ENCODE measurements at places on chromosomes 2 and 18.

- DNase-seq: no peak
These were observed 43.1 kb upstream of the RTN4 start for GRCh38 chr2:55093381-55093780.

- no peak for DNase-seq
These were observed 32.4 kb downstream of the NTSR2 start for GRCh38 chr2:11637546-11637945.

DNA sequence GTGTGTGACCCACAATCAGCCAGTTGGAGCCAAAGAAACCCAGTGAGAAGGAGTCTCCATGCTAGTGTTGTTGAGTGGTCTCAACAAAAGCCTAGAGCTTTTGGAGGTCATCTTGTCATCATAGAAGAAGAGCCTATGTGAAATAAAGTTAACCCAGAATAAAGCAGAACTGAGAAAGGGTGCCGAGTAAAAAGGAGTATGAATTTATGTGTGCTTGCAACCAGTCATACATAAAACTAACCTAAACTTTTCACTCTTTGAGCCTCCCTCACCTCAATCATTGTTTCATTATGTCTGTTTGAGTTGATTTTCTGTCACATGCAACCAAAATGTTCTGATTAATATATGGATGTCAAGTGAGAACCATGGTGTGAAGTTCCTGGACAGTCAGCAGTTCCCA is 599.3 kb upstream of the ZEB2 start:
- DNase-seq: no peak

GRCh38 chr18:59345556-59345955 is 13.5 kb downstream of the LMAN1 start:
- peak; percentile 6 for DNase-seq

- DNase-seq: peak; percentile 57
These were observed 6.7 kb upstream of the CHCHD5 start for GRCh38 chr2:112577756-112578155.

DNA sequence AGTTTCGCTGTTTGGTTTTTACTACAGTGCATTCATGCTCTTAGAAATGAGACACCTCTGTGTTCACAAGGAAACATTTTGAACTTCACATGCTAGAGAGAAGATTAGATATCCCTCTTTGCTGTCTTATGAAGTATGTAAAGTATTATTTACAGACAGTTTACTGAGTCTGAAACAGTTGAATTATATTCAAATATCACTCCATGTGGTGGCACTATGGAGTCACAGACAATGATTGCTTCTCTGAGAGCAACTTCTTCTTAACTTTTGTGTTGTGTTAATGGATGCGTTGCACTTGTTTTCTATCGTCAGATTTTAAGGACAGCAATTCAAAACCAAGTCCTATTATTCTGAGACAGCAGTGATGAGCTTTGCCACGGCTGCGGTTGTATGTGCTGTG is 823.6 kb downstream of the GALR1 start:
- DNase-seq: no peak

GRCh38 chr2:31526946-31527732 is 53.6 kb downstream of the SRD5A2 start:
- DNase-seq: no peak

- no peak for DNase-seq
These were observed 6.9 kb upstream of the CTDP1 start for GRCh38 chr18:79672490-79673276.

GRCh38 chr2:137921105-137921880 is 43.0 kb upstream of the HNMT start:
- no peak for DNase-seq

DNA sequence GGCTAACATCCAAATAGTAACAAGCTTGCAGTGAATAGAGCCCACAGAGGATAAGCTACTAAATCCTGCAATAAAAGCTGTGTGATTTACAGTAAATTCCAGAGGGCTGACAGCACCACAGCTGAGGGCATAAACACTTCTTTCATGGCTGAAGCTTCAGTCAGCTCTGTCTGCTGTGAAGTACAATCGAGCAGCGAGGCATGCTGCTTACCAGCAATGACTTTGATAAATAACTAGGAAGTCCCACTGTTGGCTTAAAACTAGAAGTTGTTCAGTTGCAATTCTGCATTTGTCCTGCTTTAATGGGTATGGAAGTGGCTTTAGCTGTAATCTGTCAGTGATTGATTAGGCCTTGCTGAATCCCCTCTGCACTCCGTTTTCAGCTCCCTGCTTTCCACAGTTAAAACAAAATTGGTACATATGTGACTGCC is 65.2 kb upstream of the FIGN start:
- peak; percentile 77 for DNase-seq

- peak; percentile 54 for DNase-seq
These were observed 148.7 kb upstream of the DSEL start for GRCh38 chr18:67665266-67665665.

- no peak for DNase-seq
These were observed 281.8 kb downstream of the NBAS start for GRCh38 chr2:15279201-15279876.

- DNase-seq: no peak
These were observed 68.0 kb downstream of the METTL8 start for GRCh38 chr2:171365778-171366177.

GRCh38 chr18:63961435-63961980 is 8.4 kb upstream of the SERPINB8 start:
- peak; percentile 40 for DNase-seq

GRCh38 chr18:74868461-74868860 is 270.8 kb downstream of the ZNF407 start:
- no peak for DNase-seq

GRCh38 chr2:23806201-23806600 is 120.7 kb downstream of the ATAD2B start:
- DNase-seq: no peak

GRCh38 chr18:67545681-67546080 is 29.2 kb upstream of the DSEL start:
- DNase-seq: no peak

- peak; percentile 84 for DNase-seq
These were observed 388.0 kb upstream of the SYT4 start for GRCh38 chr18:43665105-43665788.

- peak; percentile 66 for DNase-seq
These were observed 4.9 kb downstream of the UCN start for GRCh38 chr2:27303093-27304025.
